Renal pelvis (tissue), 12 donors: ENCODE measurements at places on chromosomes 6 and 20. TPM values are rescaled to one million over a fixed set of nuclear protein-coding genes. Genes with fewer than 3 reads are reported as not detected.

The PRPH2 gene
- 2.3 TPM for polyA plus RNA-seq

The DCBLD1 gene
- 11.1 TPM for polyA plus RNA-seq

The DAAM2 gene
- polyA plus RNA-seq: 25.5 TPM

The MPIG6B gene
- 1.7 TPM for polyA plus RNA-seq
